ENCODE measurements at places on chromosomes 4 and X.

DNA sequence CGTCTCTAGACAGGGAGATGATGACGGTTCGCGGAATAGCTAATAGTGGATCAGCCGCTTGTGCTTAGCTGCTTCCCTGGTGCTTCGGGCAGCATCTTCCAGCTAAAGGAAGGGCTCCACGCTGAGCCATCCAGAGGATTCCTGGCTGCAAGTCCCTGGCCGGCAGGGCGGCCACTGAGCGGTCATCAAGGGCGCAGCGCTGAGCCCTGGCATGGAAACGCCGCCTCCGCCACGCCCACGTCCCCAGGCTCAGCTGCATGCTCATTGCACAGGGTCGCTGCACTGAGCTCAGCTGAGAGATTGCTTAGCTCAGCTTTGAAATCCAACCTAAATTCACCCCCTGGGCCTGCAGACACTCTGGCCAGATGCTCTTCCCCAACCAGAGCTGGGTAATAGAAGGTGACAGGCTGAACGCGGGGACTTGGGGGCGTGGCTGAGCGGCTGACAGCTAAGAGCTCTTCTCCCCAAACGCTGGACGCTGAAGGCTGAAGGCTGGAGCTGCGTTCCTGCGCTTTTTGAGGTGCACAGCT, 118.2 kb upstream of the KIT start:
- peak; percentile 12 for DNase-seq

DNA sequence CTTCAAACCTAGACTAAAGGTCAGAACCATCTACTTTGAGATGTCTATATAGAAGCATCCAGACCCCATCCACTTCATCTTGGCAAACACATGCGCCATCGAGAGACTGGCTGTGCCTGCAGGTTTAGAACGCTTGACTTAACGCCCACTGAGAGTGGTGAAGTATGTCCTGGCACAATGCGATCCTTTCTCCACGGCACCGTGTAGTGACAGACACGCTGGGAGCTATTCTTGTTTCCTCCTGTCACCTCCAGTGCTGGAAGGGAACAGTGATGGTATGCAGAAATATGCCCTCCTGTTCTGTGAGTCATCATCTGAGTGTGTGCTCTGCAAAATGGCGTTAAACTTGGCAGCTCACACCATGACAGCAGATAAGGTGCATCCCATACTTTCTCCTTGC, 330.2 kb downstream of the NLGN4X start:
- DNase-seq = no peak

DNA sequence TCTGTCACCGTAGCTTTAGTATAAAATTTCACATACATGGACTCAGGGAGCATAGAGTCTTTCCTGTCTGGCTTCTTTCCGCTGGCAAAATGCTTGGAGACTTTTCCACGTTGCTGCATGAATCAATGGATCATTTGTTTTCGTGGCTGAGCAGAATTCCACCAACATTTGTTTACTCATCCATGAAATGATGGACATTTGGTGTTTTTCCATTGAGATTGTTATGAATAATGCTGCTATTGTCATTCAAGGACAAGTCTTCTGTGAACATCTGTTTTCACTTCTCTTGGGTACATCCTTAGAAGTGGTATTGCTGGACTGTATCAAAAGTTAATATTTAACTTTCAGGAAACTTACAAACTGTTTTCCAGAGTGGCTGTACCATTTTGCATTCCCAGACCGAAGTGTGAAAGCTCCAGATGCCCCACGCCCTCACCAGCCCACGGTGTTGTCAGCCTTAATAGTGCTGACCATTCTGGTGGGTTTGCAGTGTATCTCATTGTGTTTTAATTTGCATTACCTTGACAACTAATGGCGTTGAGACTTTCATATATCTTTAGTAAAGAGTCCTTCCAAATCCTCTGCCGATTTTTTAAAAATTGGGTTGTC, 5.8 kb upstream of the TMEM271 start:
- no peak for DNase-seq

- DNase-seq = no peak
Measured at GRCh38 chrX:23959781-23960180, 52.0 kb downstream of the CXorf58 start.

- DNase-seq = no peak
Measured at GRCh38 chrX:13167481-13168231, 123.2 kb upstream of the FAM9C start.

DNA sequence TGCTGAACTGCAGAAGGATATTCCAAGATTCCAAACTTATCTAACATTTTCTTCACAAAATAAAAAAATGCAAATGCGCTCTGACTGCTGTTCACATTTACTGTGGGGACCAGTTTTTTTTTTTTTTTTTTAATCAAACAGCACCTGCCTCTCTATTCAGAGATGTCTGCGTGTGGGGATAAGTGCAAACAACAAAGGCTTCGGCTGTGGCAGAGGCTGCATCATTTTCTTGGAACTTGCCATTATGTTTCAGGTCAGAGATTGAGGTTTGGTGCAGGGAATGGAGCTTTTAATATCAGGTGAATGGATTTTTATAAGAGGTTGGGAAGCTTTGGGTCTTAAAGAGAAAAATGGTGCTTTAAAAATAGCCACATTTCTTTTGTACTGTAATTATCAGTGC, 78.2 kb upstream of the TET2 start:
- no peak for DNase-seq

DNA sequence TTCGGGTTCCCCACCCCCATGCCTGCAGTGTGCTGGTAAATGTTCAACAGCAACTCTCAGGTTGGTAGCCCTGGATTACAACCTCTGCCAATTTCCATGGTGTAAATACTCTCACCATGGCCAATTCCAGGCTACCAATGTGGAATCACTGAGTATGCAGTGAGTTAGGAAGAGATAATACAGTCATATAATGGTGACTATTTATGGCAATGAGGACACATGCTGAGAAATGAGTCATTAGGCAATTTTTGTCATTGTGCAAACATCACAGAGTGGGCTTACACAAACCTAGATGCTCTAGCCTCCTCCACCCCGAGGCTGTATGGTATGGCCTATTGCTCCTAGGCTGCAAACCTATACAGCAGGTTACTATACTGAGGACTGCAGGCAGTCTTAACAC, 4.6 kb upstream of the CLDN24 start:
- no peak for DNase-seq

DNA sequence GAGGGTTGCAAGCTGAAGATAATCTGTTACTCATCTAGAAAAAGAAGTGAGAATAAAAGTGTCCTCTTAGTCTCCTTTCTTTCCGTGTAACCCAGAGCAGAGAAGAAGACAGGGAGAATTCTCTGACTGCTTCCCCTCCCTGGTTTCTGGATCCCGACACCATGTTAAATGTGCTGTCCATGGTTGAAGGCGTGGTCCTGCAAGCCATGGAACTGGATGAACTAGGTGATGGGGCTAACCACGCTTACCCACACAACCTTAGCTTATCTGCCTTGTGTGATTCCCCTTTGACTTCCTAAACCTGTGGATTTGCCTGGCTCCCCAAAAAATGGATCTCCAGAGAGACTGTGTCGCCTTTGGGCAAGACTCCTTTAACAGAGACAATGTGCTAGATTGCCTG, 907.6 kb downstream of the FSTL5 start:
- no peak for DNase-seq

DNA sequence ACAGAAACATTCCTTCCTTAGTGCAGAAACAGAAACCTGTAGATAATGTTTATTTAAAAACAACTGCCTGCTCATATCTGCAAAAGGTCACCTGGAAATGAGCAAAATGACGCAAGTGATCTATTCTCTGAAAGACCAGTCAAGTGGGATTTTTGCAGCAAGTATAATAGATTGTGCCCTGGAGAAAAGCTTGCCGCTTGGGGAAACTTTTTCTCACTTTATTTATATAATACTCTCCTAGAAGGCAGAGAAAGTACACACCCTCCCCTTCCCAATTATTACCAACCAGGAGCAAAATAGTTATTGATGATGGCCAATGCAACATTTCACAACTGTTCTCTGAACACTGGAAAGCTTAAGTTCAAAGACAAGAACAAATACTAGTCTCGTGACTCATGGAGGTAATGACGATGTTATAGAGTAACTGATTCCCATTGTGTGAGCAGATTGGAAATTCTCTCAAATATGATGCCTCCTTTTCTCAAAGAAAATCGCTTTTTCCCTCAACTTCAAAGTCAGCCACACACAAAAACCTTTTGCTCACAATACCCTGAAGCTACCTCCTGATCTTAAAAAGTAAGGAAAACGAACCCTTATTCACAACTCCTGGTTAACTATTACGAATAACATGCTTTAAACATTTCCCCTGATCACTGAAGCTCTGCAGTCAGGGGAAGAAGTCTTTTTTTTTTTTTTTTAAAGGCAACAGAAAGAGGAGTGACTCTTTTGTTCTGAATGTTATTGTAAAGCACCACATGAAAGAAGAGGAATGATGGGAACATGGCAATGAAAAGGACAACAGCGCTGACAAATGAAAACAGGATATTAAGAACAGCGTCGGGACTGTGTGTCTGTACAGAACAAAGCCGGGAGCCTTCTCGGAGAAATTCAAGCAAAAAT, 41.0 kb downstream of the MID1 start:
- no peak for DNase-seq

DNA sequence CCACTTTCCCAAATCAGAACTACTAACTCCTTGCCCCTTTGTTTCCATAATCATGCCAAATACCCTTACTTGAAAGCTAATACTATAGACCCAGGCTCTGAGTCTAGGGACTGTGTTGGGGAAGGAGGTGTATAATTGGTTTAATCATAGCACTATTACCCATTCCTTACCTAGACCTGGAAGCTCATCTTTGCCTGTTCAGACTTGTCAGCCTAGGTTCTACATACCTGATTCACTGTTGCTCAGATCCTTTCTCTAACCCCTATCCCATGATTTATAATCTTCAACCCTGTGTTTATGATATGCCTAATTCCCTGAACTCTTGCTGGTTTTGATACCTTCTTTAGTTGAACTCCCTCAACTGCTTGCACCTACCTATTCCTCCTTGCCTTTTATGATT, 123.1 kb upstream of the GRIA3 start:
- no peak for DNase-seq

All from hippocampal formation (tissue), 2 donors.